Activated T-cell treated with anti-CD3 and anti-CD28 coated beads, Interleukin-2, amount 50 U/mL, for 1 hour (primary cell): ENCODE measurements at places on chromosomes 1 and 21.

GRCh38 chr1:20792196-20792595, 5.1 kb upstream of the HP1BP3 start:
- no peak for DNase-seq

DNA sequence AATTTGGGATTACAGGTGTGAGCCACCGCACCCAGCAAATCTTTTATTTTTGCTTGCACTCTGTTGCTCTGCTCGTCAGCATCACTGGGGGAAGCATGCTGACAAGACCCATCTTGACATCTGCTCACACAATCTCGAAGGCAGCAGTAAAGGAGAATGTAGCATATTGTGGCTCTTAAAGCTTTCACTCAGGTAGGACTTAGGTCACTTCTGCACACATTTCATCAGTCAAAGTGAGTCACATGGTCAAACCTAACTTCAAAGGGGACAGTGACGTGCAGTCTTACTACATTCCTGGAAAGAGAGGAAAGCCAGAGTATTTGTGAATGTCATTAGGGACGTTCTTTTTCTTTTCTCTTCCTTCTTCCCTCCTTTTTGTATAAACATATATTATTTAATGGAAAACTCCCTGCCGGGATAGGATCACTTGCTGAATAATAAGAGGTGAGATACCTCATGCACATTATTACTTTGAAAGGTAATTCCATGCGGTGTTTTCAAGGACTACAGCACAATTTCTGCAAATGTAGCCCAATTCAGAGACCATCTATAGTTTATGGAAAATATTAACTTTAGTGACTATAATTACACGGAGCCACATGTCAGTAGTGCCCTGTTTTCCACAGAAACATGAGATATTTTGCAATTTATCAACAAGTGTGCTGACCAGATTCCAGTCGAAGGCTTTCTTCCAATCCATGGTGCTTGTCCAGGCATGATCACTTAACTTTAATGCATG, 19.3 kb upstream of the ACBD6 start:
- no peak for DNase-seq

GRCh38 chr1:231580874-231581273, 45.7 kb upstream of the DISC1 start:
- no peak for DNase-seq

DNA sequence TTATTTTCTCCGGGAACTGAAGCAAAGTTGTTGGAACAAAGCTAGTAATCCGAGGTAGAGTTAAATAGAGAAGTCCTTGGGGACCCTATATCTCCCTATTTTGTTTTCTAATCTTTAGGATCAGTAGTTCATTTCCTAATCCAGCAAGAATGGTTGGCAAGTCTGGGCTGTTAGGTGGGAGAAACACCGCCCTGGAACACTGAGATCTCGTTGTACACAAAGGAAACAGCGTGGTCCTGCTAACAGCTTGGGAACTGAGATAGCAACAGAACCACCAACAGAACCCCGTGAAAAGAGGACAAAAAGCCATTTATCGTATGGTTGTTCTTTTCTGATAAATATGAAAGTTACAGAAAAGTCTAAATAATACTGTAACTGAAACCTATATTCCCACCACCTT, 121.9 kb upstream of the CDC42BPA start:
- no peak for DNase-seq

- DNase-seq, result no peak
Observed at GRCh38 chr1:14906665-14907064, 246.9 kb upstream of the TMEM51 start.

GRCh38 chr21:35475762-35476161, 426.7 kb upstream of the RUNX1 start:
- no peak for DNase-seq

DNA sequence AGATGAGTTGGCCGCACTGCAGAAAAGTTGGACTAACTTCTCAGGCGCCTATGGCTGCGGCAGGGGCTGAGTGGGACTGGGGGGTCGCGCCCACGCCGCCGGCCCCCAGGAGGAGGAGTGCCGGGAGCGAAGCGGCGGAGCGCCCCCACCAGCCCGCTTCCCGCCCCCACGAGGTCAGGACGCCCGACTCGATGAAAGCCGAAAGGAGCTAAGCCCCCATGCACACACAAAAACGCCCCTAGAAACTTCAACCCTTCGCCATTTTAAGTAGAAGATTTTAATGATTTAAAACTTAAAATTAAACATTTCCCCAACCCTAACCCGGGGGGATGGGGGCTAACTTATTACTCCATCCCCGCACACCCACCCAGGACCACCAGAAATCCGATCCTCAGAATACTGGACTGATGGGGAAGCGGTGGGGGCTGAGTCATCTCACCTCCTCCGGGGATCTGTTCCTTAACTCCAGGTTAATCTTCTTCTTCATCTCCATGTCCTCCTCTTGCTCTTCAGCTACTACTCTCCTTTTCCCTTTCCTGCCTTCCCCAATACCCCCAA, 539 bp downstream of the ANP32E start:
- DNase-seq, result no peak

DNA sequence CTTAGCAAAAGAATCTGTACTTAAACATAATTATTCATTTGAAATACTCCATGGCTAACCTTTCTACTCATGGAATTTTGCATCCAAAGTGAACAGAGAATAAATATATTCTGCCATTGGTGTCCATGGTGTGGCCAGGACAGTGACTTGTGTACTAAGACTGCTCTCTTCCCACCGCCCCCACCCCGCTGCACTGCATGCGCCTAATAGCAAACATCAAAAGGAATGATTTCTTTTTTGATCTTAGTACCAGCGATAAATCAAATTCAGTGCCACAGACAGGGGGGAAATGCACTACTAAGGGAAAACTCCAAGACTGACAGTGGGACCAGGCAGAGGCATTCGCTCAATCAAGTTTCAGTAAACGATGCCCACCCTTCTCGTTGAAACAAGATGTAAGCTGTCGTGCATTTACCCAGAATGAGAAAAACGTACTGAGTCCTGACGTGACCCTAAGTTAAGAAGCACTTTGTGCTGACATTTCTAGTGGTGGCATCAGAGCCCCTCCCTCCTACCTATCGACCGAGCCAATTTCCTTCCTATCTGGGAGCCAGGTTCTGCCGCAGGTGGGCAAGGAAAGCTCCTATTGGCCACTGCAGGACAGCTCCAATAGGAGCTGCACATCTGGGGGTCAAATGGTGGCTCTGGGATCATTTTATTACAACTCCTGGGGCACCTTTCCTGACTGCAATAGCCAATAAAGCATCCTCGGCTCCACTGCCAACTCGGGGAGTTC, 12.5 kb downstream of the ESRRG start:
- no peak for DNase-seq

GRCh38 chr1:184449916-184450315, 63.1 kb downstream of the C1orf21 start:
- no peak for DNase-seq

DNA sequence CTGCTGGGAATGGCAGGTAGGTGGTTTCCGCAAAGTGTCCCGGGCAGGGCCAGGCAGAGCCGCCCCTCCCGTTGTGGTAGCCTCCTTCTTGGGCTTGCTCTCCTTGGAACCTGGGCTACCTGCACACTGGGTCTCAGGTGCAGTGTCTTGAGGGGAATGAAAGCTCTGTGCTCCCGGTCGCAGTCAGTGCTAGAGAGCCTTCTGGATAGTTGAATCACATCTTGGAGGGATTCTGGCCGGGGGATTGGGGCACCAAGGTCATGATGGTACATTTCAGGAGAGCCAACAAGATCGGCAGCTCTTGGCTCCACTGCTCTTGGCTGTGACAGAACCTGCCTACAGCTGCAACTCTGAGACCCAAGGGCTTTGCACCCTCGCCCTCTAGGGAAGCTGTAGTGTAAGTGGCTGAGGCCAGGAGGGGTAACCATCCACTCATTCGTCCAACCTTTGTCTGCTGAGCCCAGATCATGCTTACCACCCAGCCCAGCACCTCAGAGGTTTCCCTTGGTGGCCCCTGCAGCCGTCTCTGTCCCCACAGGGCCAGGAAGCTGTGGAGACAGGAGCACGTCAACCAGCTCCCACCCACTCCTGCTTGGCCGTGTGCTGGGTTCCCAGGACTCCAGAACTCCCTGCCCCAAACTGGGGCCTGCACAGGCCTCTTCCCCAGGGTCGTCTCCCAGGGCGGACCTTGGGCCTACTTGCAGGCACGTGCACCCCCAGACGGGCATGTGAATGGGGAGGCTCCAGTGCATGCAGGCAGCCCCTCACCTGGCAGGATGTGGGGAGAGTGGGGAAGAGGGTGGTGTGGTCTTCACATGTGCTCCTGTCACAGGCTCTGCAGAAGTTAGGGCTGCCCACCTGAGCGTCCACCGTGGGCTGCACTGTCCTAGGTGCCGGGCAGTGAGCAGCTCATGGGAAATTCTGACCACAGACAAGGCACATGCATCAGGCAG, 40.0 kb downstream of the NTPCR start:
- DNase-seq, result no peak
